ENCODE measurements at places on chromosomes 5 and 9.

DNA sequence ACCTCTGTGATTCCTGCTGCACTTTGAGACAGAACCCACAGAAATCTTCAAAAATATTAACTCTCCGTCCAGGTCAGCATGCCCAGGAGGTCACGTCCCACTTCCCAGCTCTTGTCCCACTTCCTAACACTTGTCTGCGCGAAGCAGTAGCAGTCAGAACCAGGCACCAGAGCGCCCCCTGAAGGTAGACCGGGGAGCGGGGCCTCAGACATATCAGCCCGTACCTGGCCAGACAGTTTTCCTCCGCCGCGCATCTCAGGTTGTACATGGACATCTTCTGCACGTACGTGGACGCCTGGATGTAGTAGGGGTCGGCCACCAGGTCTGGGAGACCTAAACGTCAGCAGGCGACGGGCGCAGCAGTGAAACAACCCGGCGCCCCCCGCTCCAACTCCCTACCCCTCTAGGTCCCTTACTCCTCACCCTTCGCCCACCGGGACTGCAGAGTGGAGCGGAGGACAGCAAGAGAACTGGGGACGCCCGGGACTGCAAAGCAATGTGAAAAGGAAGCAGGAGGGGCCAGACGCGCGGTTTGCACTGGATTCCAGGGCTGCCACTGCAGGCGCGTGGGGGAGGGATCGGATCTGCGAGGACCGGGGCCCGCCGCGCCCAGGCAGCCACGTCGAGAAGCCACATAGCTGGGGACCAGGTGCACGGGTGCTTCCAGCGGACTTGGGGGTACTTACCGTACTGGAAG, 1.2 kb downstream of the LOX start:
- DNase-seq = no peak

GRCh38 chr9:20623748-20624124, 1.4 kb upstream of the MLLT3 start:
- no peak for DNase-seq

DNA sequence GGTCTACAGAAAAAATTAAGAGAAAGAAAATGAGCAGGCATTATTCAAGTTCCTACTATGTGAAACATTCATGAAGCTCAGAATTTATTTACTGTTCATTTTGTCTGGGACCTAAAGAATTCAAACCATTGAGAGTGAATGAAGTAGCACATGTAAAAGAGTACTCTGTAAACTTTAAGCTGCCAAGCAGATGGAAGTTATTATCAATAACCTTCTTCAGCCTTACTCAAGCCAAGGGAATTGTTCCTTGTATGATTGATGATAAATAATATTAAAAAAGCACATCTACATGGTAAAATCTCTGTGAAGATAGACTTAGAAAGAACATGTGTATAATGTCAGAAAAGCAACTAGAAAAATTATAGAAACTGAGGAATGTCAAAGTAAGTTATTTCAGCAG, 17.8 kb upstream of the GLIS3 start:
- no peak for DNase-seq

- DNase-seq = no peak
Observed at GRCh38 chr5:142810081-142810480, 39.9 kb downstream of the ARHGAP26 start.

- DNase-seq = no peak
Observed at GRCh38 chr5:32311404-32312196, 1.1 kb downstream of the MTMR12 start.

- DNase-seq = no peak
Observed at GRCh38 chr9:122325124-122325523, 45.7 kb upstream of the PTGS1 start.

DNA sequence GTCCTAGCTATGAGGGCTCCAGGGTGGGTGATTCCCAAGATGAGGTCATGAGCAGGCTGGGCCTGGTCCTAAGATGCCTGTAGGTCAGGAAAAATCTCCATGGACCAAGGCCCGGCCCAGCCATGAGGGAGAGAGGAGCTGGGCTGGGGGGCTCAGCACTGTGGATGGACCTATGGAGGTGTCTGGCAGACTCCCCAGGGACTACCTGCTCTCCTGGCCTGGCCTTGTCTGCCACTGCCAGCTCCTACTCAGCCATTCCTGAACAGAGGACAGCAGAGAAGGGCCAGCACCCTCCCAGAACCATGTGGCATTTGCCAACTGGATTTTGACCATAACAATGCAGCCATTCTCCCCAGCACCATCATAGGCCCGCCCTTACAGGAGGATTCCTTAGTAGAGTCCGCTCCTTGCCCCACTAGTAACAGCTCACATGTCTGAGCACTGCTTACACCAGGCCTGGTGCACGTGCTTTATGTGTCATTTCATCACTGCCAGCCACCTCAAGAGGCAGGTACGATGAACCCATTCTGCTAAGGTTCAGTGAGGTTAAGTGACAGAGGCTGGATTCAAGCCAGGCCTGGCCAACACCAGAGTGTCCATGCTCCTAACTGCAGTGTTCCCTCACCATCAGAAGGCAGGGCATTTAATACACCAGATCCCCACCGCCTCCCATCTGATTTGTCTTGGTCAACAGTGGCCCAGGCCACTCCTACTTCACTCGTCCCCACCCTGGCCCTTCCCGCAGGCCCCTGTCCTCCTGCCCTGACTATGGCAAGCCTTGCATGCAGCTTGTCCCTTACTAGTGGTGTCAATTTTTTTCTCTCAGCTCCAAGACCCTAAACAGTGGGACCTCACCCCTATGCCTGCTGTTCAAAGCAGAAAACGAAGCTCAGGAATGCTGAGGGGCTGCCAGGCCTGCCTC, 669 bp downstream of the IL13 start:
- no peak for DNase-seq

- DNase-seq = no peak
Observed at GRCh38 chr5:108654051-108654450, 93.6 kb upstream of the FER start.

DNA sequence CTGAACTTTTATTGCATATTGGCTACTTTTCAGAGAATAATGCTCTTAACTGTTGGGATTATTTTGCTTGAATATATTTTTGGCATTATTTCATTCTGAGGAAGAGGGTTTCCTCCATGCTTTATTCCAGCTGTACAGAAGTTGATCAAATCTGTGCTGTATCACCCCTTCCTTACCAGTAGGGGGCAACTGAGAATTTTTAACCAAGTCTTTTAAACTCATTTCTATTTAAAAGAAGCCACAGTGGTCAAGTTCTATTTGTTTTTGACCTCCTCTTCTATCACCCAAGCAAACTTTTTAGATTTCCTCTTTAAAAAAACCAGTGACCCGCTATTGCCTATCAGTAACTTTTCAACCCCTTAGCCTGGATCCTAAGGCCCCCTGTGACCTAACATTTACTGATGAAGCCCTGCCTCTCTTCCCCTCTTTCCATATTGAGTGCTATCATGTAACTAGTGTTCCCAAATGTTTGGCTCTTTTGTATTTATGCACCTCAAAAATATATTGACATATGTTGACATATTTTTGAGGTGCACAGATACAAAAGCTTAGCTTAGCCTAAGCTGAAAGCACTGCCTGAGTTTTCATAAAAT, 80.6 kb downstream of the FBXO4 start:
- DNase-seq = peak; percentile 5

Data from hematopoietic multipotent progenitor cell (in vitro differentiated cells).